ENCODE measurements at places on chromosomes 13 and 19. TPM values are rescaled to one million over a fixed set of nuclear protein-coding genes. Genes with fewer than 3 reads are reported as not detected.

GRCh38 chr19:18120127-18120526 is 22.5 kb downstream of the MAST3 start:
- no peak for DNase-seq

- DNase-seq: no peak
Observed at GRCh38 chr13:114226088-114226487, 8.6 kb upstream of the CDC16 start.

DNA sequence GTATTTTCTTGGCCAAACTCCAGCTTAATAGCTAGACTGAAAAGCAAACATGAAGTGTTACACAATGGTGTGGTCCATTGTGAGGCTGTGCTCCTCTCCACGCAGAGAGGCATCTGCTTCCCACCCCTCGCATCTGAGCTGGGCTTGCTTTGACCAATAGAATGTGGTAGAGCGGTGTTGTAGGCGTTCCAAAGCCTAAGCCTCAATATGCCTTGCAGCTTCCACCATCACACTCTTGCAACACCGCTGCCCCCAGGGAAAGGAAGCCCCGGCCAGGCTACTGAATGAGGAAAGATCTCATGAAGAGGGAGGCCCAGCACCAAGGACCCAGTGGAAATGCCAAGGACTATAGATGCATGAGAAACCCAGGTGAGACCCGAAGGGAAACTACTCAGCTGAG is 9.4 kb downstream of the FLT1 start:
- DNase-seq: no peak

DNA sequence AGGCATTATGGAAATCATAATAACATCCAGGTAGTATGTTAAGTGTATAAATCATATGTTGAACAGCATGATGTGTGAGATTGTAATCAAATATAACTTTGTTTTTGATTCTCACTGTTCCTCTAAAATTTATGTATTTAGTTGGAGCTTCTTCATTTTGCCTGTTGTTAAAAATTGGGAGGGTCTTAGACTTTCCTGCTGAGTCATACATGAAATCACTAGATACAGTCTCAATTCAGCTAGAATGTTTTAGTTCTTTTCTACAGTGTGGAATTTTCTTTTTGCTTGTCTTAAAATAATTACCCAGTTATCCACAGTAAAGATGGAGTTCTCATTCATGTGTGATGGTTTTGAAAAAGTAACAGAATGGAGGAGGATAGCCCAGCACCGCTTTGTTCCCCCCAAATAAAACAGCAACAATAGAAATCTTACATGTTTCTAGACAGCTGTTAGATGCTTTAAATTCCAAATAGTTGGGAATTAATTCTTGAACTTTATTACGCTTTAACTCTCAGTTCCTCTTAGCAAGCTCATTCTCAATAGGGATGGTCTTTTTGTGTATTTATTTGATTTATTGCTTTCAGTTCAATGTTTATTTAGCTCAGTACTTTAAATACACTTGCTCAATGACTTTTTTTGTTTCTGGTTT is 109.5 kb downstream of the PDS5B start:
- no peak for DNase-seq

DNA sequence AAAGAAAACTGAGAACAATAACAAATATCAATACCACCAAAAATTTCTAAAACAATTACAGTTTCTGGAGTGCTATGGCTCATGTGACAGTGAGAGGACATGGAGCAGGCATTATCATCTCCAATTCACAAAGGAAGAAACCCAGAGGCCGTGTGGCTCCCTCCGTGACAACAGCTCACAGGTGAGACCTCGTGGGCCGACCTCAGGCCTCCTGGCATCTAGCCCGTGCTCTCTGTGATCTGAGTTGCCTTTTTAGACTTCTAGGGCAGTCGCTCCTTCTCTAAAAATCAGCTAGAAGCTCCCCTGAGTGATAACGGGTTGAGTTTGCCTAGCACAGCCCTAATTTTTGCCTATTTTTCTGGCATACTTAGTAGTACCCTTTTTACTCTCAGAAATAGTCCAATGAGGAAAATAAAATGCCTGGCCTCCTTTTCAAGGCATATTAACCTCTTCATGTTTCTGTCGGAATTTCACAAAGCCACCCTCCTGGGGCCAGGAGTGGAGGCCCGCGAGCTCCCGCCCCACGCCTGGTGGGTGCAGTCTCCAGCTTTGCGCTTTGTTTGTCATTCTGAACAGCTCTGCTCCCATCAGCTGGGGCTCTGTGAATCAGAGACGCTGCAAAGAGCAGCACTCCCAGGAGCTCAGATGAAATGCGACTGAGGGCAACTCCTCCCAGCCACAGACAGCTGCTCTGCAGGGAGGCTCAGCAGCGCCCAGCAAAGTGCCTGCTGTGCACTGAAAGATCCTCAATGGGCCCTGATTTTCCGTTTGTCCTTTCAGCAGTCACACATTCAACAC is 292.5 kb downstream of the UQCRFS1 start:
- DNase-seq: no peak

DNA sequence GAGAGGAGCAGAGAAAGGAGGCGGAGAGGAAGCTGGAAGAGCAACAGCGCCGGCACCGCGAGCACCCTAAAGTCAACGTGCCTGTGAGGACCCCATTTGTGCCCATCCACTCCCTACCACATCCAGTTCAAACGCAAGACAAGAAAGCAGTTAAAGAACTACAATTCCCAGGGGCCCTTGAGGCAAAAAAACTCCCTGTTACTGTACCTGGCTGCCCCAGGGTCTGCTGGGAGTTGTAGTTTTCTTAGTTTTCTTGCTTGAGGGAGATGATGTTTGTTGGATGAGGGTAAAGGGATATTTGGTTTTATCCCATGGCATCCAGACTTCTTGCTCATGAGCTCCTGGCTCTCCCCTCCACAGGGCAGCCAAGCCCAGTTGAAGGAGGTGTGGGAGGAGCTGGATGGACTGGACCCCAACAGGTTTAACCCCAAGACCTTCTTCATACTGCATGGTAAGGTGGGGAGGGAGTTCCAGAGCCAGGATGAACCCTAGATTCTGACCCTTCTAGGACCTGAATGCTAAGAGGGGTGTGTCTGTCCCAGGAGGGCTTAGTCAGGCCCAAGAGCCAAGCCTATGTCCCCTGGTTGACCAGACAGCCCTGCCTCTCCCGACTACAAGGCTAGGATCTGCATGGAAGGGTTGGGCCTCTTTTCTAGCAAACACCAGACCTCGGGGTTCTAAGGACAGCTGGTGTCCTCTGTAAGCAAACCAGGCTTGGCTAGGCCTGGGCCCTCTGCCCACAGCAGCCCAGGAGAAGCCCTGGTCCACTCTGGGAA is 13.2 kb downstream of the NUCB1 start:
- no peak for DNase-seq

DNA sequence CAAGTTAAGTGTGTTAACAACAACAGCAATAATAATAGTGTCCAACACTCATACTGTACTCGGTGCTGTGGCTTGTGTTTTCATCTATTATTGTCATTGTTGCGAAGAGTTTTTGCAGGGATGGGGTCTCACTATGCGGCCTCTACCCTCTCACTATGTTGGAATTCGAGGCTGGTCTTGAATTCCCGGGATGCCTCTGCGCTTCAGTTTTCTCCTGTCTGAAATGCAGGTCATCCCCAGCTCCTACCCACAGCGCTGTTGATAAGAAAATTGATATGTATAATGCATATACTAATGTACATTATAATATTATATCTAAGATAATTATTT is 4.9 kb upstream of the SBK3 start:
- no peak for DNase-seq

DNA sequence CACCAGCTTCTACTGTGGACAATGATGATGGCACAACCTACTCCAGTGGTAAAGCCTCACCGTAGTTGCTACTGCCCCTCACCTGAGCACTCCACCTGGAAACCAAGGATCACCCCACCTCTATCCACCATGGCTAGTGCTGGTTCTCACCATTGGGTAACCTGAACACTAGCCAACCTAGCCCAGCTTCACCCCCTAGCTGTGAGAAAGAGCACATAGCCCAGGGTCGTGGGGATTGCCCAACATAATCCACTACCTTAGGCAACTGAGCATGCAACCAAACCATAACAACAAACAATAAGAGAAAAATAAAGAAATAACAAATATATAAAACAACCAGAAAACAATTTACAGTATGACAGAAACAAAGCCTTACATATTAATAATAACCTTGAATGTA is 560.1 kb downstream of the DIAPH3 start:
- DNase-seq: no peak

DNA sequence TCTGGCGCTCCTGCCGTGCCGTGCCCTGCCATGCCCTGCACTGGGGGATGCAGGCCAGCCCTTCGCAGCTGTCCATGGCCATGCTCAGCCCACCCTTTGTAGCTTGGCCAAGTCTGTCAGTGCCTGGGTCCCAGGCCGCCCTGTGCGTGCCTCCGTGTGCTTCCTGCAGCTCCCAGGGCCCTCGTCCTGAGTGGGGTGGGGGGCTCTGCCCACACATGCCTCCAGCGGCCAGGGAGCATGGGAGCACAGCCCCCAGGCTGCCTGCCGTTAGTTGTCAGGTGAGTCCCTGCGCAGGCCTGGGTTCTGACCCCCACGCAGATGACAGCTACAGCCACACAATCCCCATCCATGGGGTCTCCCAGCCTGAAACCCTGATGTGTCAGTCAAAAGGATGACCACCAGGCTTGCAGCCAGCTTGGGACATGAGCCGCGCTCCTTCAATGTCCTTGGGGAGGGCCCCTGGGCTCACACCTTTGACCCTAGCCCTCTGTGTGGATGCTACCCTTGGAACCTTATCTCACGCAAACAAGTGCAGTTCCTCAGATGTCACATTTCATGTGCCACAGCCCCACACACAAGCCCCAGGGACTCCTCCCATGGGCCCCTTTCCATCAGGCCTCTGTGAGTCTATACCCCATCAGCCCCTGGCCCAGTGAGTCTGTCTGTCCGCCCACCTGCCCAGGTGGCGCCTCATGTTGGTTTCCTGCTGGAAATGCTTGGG is 24.5 kb downstream of the TMED1 start:
- DNase-seq: no peak

DNA sequence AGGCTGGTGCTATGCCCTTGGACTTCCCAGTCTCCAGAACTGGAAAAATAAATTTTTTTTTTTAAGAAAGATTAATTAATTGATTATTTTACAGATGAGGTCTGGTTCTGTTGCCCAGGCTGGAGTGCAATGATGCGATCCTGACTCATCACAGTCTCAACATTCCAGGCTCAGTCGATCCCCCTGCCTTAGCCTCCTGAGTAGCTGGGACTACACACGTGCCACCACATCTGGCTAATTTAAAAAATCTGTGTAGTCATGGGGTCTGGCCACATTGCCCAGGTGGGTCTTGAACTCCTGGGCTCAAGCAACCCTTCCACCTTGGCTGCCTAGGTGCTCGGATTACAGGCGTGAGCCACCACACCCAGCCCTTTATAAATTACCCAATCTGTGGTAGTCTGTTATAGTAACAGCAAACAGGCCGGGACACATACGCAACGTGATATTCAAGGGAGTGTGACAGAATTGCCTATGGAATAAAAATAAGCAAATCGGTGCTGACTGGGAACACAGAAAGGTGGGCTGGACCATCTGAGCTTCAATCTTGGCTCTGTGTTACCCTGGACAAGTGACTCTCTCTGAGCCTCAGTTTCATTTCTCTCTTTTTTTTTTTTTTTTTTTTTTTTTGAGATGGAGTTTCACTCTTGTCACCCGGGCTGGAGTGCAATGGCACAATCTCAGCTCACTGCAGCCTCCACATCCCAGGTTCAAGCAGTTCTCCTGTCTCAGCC is 42.8 kb downstream of the PIN1 start:
- no peak for DNase-seq

- DNase-seq: no peak
Observed at GRCh38 chr13:101121608-101122007, 294.7 kb downstream of the NALCN start.

DNA sequence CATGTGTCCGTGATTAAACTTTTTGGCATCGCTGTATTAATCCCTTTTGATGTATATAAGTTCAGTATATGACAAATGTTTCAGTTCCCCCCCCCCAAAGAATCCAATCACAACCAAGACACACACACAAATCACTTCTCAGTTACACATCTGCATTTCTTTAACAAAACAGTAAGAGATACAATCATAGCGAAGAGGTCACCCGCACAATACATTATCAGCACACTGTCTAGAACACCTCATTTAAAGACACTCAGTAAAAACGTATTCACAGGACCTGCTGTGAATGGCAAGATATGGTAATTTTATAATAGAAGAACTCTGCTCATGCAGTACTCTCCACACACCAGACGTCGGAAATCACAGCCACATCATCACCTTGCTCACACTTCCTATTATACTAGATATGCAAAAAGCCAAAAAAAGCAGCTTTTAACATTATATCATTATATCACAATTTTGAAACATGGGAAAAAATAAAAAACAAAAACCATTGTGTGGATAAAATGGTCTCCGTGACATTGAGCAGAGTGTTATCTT is 71.4 kb upstream of the XPO4 start:
- no peak for DNase-seq

DNA sequence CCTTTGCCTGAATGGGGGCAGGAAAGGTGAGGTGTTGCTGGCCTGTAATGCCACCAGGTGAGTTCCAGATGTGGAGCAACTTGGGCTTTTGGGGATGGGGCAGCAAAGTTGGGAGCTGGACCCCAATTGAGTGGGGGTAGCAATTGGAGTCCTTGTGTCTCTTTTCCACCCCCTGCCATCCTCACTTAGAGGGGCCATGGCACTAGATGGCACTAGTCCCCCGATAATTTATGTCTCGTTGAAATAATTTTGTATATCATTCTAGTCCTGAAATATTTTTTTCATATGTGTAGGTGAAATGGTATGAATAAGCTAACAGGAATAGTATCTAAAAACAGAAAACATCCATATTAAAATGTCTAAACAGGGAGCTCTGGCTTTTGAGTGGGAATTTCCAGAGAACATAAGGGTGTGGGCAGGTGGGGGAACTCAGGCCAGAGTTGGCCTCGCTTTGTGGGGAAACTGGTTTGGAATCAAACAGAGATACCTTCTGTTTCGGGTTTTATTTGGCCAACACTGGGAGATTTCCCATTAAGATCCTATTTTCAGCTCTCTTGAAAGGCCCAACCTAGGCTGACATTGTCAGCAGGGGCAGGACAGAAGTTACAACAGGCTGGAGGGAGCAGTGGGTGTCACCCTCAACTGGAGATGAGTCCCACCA is 3.4 kb downstream of the ZNF576 start:
- no peak for DNase-seq

DNA sequence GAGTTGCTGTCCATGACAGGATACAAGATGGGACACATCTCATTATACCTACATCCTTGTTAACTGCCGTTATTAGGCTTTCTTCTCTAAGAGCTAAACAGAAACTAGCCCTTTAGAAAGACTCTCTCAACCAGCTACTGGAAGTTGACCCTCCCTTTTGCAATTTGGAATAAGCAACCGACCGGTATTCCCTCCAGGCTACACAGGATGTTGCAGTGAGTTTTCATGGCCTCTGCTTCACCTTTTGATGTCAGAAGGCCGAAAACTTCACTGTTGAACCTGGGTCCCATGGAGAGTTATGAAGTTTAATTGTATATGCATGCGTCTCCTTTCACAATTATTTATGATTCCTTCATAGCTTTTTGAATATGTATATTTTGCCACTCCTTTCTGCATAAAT is 1042.5 kb upstream of the SPRY2 start:
- no peak for DNase-seq

The GPR183 gene
- 7.6 TPM for total RNA-seq

The TNNT1 gene
- 36.0 TPM for total RNA-seq

The PPP1R12C gene
- 230 TPM for total RNA-seq

The PRR20C gene
- not detected for total RNA-seq

The IGFL2 gene
- not detected for total RNA-seq

The LILRA2 gene
- 2.5 TPM for total RNA-seq

The PDE4C gene
- total RNA-seq: 1.4 TPM

The TNFSF13B gene
- 1.0 TPM for total RNA-seq

The MUC16 gene
- total RNA-seq: under 0.01 TPM

The MADCAM1 gene
- total RNA-seq: 0.29 TPM
